ENCODE measurements at places on chromosomes 2 and 18.

DNA sequence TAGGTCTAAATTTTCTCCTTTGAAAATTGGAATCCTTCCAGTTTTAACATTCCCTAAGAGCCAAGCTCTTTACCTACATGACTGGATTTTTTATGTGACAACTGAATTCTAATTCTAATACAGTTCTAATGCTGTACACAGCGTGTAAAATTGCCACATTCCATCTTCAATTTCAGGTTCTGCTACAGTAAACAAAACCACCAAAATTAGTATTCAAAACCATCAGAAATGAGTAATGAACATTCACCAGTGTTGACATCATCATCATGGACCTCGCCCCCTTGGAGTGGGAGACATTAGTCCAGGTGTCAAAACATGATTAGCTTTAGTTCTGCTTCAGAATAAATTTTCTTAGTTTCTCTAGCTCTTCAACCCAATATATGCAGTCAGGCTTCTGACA lies 133.6 kb downstream of the MBD2 start:
- DNase-seq = no peak

- DNase-seq = no peak
Measured at GRCh38 chr2:231110551-231110950, 14.3 kb downstream of the HTR2B start.

GRCh38 chr2:172427990-172428831 lies 825 bp downstream of the ITGA6 start:
- DNase-seq = no peak

DNA sequence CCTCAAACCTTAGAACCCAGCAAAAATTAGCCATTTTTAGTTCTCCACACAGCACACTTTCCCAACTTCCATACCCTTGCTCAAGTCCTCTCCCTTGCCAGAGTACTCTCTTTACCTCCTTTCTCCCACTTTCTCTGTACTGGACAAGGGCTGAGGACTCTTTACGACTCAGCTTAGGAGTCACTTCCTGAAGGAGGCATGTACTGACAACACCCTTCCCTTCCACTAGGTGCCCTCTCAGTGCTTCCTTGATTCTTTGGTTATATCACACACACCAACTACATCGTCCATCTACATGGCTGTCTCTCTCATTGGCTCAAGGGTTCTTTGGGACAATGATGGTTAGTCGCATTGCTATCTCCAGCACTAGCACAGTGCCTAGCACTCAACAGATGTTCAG lies 5.2 kb upstream of the C18orf63 start:
- DNase-seq = peak; percentile 28

DNA sequence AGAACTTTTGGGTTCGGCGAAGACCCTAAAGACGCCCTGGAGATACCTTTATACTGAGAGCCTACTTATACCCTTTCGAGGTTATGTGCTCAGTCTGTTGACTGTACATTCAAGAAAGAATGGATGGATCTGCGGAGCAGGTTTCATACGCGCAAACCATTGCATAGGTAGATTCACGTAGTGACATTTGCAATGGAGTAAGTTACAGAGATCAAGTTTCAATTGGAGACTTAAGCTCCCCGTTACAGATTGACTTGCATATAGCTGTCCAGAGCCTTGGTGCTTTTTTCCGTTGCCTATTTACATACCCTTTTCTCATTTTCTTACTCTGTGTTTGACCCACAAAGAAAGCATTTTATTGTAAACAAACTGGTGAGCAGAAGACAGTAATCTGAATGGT lies 923 bp downstream of the PSMD1 start:
- no peak for DNase-seq

- peak; percentile 28 for DNase-seq
Measured at GRCh38 chr18:61946449-61946848, 53.6 kb upstream of the RNF152 start.

DNA sequence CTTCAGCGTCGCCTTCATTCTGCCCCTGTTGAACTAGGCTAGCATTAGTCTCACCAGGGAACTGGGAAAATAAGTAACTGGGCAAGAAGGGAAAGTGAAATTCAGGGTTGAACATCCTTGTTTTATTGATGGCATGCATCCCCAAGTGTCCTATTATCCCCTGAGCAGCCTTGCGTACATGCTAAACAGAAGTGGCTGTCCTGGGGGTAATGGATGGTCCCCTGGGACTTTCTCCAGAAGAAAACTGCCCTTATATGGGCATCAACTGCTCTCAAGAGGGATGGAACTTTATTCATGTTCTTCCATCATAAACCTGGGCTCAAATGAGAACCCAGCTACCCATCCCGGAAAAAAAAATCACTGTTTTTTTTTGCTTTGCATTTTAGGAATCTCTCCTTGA lies 11.8 kb upstream of the SMIM21 start:
- no peak for DNase-seq

GRCh38 chr2:62404913-62405312 lies 101.1 kb downstream of the TMEM17 start:
- DNase-seq = no peak

DNA sequence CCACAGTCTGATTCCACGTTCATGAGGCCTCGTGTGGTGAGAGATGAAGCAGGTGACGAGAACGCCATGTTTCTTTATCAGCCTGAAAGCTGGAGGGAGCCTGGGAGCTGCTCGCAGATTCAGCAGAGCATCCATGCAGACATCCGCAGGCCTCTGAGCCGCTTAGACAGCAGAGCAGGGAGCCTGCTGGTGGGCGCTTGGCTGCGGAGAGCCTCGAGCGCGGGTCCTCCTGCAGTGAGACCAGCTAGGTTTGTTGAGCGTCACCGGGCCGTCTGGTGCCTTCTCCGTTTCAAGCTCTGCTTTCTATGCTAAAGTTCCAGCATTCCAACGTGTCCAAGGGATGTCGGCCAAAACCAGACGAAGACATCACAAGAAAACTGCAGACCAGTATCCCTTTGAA lies 27.6 kb downstream of the CTDP1 start:
- DNase-seq = no peak

DNA sequence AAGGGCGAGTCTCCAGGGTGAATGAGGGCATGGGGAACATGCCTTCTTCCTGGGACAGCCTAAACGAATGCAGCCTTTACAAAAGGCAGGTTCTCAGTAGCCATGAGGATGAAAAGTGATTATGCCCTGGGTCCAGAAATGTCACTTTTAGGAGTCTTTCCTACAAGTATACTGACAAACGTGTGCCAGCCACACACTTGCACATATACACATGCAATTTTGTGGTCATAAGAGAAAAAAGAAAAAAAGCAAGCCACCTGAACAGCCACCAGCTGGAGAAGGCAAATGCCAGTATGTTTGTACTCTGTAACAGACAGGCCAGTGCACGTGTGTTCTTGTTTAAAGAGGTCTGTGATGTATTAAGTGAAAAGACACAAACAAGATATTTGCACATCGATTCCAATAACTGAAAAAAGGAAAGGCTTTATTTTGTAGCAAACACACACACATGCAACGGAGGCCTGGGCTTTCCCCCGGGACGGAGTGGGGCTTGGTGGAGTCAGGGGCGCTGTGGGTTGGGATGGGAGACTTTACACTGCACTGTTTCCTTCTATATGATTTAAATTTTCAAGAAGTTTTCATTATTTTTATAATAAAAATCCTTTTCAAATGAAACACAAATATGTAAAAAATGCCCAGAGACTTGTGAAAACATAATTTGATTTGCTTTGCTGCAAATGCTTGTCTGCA lies 108.4 kb downstream of the FAM210A start:
- DNase-seq = no peak

DNA sequence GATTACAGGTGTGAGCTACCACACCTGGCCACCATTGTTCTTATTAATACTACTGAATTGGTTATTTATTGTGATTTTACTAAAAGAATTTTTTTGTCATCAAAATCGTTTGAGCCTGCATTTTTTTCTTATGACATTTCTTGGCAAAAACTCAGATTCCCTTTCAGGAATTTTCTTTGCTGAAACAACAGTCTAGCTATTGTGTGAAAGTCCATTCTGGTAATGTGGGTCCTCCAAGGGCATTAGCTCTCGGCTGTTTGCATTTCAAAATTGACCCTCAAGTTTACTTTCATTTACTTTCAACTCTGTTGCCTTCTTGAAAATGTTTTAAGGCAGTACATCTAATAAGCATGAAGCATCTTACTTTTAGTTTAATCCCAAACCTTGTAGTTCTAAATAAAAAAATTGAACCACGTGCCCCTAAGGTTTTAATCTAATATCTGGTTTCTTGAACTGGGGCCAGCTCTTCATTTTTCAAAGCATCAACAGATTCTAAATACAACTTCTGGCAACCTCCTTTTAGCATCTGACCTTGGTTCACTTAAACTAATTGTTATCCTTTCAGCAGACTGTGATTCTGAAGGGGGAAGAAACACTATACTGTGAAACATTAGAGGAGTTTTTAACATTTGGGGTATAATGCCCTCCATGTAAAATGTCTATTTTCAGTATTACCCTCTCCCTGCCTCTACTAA lies 325.2 kb upstream of the RAB12 start:
- DNase-seq = peak; percentile 20

DNA sequence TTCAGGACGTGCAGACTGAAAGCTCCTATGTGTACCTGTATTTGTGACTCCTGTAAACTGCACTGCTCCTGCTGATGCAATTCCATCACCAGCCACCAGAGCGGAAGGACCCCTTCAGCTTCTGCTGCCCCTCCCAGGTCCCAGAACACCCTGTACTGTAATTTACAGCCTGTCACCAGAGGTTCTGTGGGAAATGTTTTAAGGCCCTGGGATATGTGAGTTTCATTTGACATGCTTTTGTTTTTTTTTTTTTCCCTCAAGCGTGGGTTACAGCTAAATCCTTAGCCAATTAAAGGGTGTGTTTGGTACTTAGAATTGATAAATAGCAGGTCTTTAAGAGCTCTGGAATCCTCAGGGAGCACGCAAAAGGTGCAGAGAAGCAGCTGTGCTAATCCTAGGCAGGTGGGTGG lies 79.4 kb downstream of the KCTD1 start:
- no peak for DNase-seq

DNA sequence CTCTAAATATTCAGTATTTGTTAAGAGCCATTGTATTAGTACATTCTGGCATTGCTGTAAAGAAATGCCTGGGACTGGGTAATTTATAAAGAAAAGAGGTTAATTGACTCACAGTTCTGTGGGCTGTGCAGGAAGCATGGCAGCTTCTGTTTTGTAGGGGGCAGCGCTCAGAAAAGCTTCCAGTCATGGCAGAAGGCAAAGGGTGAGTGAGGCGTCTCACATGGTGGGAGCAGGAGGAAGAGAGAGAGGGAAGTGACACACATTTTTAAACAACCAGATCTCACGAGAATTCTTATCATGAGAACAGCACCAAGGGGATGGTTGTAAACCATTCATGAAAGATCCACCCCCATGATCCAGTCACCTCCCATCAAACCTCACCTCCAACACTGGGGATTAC lies 13.8 kb upstream of the CCDC102B start:
- no peak for DNase-seq

GRCh38 chr2:29260142-29260772 lies 145.0 kb downstream of the CLIP4 start:
- DNase-seq = peak; percentile 2

GRCh38 chr2:107681936-107682335 lies 144.8 kb upstream of the RGPD4 start:
- DNase-seq = no peak

DNA sequence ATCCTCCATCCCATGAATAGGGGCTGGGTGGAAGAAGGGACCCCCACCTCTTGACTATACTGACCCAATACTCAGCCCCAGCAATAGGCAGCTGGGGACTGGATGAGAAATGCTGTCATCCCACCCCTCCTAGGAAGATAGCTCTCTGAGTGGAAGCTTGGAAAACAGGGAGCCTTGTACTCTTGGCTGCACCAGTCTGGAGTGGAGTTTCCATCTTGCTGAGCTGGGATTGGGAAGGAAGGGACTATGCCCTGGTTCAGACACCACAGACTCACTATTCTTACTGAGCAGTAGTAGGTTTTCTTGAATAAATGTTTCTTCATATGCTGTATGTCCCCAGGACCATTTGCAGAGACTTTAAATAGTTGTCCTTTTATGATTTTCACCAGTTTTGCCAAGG lies 7.4 kb downstream of the DCAF17 start:
- DNase-seq = no peak
